ENCODE measurements at places on chromosomes 4 and X. TPM values are rescaled to one million over a fixed set of nuclear protein-coding genes. Genes with fewer than 3 reads are reported as not detected.

Gene SPIN4
- 14.0 TPM for total RNA-seq

Gene TNMD
- total RNA-seq, result not detected

Gene NUP62CL
- 7.8 TPM for total RNA-seq

Gene GAGE12E
- total RNA-seq, result not detected

Gene TEC
- total RNA-seq, result 0.73 TPM

Gene CTAG2
- not detected for total RNA-seq

Gene SYTL4
- total RNA-seq, result 3.4 TPM

Gene ACSL4
- 96.2 TPM for total RNA-seq

Gene AFP
- total RNA-seq, result 0.36 TPM

Gene PITX2
- total RNA-seq, result not detected

Gene ADH1B
- total RNA-seq, result 0.54 TPM

Gene RNF212
- total RNA-seq, result 6.6 TPM

Gene EPHA5
- total RNA-seq, result 93.4 TPM

Gene C1QTNF7
- 1.5 TPM for total RNA-seq

Gene SRP72
- total RNA-seq, result 66.8 TPM

Gene NXF2B
- total RNA-seq, result 0.36 TPM

Gene CDX4
- not detected for total RNA-seq

Gene TRIM75
- not detected for total RNA-seq

Gene GLOD5
- not detected for total RNA-seq
